Dermis blood vessel endothelial cell (primary cell): ENCODE measurements at places on chromosomes 5 and 9. TPM values are rescaled to one million over a fixed set of nuclear protein-coding genes. Genes with fewer than 3 reads are reported as not detected.

- no peak for DNase-seq
Observed at GRCh38 chr5:30347858-30348257, 845.6 kb upstream of the CDH6 start.

FBLL1 gene
- 0.74 and 1.4 TPM in 2 replicates for total RNA-seq

DNA sequence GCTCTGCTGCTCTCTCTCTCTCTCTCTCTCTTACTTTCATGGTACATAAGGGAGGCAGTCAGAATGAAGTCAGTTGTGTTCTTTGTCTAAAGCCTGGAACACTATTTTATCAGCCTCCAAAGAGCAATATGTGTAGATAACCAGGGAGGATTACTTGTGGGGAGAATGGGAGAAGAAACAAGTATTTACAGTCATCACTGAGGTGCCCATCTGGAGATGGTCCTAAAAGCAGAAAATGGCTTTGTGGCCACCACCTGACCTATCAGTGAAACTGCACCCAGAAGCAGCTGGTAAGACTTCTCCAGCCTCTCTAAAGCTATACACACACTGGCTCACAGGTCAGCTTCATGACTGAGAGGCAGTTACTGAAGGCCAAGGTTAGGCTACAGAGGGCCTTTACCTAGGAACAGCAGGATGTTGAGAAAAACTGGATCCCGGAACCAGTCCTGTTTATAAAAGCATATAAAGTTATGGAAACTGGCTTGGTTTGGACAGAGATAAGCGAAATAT lies 75.1 kb downstream of the MRPS27 start:
- peak; percentile 81 for DNase-seq

GRCh38 chr5:139418793-139419192 lies 14.9 kb upstream of the SPATA24 start:
- peak; percentile 37 for DNase-seq

- DNase-seq, result no peak
Observed at GRCh38 chr5:147750065-147750464, 32.5 kb downstream of the JAKMIP2 start.

- DNase-seq, result no peak
Observed at GRCh38 chr5:151469992-151470391, 22.6 kb downstream of the SLC36A1 start.

PMPCA gene
- 40.2 and 42.3 TPM in 2 replicates for total RNA-seq

- no peak for DNase-seq
Observed at GRCh38 chr5:154352960-154353548, 92.7 kb upstream of the SAP30L start.

- DNase-seq, result no peak
Observed at GRCh38 chr5:157283434-157283833, 17.5 kb downstream of the CYFIP2 start.

DNA sequence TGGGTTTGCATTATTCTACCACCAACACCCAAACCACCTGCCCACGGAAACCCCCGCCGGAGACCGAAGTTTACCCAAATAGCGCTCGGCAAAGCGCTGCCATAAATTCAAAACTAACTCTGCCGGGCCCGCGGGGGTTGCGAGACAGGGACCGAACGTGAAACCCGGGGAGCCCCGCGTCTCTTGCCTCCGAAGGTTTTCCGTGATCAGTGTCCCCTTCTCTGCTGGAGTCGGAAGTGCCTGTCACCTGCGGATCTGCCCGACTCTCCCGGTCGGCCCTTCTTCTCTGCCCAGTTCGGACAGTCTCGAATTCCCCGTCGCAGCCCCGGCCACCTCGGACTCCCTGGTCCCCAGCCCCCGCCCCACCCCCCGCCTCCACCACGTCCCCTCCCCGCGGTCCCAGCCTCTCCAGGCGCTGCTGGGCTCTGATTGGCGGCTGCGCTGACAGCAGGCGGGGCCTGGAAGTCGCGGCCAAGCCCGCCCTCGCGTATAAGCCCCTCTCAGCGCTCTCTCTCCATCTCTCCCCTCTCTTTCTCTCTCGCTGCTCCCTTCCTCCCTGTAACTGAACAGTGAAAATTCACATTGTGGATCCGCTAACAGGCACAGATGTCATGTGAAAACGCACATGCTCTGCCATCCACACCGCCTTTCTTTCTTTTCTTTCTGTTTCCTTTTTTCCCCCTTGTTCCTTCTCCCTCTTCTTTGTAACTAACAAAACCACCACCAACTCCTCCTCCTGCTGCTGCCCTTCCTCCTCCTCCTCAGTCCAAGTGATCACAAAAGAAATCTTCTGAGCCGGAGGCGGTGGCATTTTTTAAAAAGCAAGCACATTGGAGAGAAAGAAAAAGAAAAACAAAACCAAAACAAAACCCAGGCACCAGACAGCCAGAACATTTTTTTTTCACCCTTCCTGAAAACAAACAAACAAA lies at the start of gene RORB:
TSS of gene RORB (plus strand) at position 517 of the 929 bp plus-strand sequence. CDS start 642 bp downstream, outside the sequence.
- DNase-seq, result peak; percentile 47

DNA sequence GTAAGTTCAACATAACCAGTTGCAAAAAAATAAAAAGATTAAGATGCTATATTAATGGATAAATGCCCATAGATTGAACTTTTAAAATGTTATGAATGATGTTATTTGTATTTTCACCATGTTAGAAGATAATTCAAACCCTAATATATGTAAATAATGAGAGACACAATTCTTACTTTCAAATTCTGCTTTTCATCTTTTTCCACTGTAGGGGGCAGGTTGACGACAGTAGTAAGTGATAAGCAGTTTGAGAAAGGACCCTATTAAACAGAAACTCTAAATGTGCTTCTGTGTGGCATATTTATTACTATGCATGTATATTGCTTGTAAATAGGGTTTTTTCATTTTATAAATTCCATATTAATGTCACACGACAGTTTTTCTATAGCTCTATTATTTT lies 591.1 kb downstream of the SEMA5A start:
- DNase-seq, result no peak

GRCh38 chr9:133028221-133028620 lies 2.6 kb upstream of the GTF3C5 start:
- no peak for DNase-seq

- DNase-seq, result peak; percentile 73
Observed at GRCh38 chr5:147504011-147504410, 5.9 kb downstream of the DPYSL3 start.

- DNase-seq, result no peak
Observed at GRCh38 chr5:65149827-65150226, 331.9 kb downstream of the ADAMTS6 start.
